ENCODE measurements at places on chromosomes 6 and 20.

DNA sequence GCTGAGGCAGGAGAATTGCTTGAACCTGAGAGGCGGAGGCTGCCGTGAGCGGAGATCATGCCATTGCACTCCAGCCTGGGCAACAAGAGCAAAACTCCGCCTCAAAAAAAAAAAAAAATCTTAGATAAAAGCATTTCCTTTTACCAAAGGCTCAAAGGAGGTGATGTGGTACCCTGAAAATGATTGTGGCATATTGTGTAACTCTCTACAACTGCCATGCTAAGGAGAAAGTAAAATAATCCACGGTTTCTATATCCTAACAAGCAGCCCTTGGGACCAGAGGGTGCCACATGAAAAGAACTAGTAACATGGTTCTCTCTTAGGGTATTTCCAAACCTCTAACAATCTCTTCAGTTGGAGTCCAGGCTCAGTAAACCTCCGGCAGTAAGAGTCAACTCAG is 38.8 kb upstream of the SLA2 start:
- DNase-seq, result no peak

DNA sequence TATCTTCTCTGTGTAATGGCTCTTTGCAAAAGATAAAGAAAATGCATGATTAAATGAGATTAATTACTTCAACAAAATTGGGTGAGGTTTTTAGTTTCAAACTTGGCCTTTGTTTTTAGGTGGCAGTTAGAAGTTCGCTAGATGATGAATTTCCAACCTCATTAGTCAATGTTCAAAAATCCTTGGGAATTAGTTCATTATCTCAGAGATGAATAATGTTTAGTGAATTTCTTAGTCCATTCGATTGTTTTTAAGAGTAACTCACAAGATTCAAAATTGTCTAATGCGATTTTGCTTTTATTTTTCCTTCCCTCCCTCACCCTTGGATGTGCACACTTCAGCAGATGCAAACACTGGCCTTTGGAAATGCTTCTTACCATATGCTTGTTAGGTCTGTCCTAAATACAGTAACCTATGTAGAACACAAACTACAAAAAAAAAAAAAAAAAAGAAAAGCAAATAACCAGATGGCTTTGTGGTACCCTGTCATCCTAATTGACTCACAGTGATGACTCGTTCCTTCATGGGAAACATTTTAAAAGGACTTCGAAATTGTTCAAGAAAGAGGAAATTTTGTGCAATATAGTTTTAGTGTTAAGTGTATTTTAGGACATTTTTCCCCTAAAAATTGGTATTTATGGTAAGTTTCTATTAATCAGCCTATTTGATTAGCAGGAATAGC is 66.7 kb downstream of the FAM229B start:
- DNase-seq, result no peak

GRCh38 chr6:125987026-125987617 is 782 bp downstream of the TRMT11 start:
- DNase-seq, result no peak

DNA sequence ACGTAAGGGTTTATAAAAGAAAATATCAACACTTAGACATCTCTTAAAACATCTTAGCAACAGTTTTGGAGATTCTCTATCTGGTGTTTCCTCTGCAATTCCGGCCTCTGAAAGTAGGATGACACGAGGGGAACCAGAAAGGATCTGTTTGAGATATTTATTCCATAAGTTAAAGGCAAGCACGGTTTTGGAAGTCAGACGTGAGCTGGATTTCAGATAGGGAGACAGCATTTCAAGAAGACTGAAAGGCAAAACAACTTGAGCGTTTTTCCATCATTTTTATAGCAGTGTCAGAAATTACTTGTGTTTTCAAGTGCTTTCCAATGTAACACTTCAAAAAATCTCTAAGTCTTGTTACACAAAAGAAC is 52.9 kb upstream of the BTN3A2 start:
- DNase-seq, result no peak

DNA sequence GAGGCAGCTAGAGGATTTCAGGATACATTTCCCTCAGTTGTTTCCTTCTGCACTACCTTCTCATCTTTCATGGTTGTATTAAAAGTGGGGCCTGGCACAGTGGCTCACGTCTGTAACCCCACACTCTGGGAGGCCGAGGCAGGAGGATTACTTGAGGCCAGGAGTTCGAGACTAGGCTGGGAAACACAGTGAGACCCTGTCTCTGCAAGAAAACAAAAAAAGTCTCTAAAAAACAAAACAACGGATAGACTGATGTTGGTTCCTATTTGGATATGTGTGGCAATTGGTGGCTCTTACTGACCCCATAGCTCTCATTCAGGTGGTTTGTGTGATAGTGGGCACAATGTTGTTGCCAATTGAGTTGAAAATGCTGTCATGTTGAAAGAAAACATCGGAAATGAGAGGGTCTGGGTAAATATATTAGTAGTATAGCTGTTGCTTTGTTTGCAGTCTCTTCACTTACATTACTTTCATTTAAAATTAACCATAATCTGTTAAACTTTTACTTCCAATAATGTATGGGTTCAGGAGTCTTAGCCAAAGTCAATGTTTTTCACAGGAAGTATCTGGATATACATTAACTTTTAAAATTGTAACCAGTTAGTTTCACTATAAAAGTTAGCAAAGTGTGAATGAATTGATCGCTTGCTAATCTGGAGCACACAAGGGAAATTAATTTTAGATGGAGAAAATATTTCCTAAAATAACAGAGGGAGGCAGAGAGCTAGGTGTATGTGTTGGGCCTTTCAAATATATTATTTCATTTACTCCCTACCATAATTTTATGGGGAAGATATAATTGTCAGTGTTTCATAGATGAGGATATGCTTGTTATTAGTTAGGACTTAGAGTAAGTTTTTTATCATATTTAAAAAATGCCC is 31.1 kb downstream of the UTRN start:
- no peak for DNase-seq

GRCh38 chr6:167548451-167548850 is 223.6 kb downstream of the TTLL2 start:
- DNase-seq, result no peak

DNA sequence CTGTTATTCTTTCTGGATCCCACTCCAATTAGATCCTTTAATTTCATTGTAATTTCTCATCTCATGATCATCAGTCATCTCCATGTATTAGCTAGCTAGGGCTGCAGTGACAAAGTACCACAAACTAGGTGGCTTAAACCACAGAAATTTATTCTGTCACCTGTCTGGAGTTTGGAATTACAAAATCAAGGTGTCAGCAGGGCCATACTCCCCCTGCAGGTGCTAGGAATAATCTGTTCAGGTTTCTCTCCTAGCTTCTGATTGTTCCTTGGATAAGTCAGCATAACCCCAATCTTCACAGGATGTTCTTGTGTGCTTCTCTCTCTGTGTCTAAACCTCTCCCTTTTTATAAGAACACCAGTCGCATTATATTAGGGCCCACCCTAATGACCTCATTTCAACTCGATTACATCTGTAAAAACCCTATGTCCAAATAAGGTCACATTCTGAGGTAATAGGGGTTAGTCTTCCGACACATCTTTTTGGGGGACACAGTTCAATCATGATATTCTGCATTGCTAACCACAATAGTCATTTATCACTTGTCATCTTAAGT is 40.5 kb downstream of the BEND6 start:
- no peak for DNase-seq

DNA sequence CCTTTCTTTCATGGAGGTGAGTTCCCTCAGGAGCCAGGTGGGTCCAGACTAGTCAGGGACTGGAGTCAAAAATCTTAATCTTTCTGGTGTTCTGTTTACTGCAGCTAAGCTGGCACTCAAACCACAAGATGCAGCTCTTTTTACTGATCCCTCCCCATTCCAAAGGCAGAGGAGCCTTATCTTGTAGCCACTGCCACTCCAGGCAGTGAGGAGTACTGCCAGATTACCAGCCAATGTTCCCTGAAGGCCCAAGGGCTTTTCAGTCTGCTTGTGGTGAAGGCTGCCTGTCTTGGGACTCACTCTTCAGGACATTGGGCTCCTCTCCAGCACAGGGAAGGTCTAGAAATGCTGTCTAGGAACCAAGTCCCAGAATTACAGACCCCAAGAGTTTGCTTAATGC is 490.4 kb upstream of the ADGRB3 start:
- DNase-seq, result no peak

DNA sequence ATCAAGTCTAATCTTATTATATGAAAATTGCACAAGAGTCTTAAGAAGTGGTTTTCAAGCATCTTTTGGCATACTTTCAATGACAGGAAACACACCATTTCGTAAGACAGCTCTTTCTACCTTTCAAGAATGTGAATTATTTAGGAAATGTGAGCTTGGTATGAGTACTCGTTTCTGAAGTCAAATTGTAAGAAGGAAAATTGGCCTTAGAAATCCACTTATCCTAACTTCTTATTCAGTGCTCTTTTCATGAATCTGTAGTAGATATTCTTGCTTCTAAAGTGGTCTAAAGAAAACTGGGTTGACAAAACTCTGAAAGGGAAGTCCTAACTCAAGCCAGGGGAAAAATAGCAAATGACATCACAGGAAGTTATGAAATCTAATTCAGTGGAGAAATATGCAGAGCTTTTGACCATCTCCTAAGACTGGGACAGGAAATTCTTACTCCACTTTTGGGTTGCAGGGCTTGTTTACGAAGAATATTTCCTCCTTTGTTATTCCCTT is 38.5 kb upstream of the OGFRL1 start:
- no peak for DNase-seq

DNA sequence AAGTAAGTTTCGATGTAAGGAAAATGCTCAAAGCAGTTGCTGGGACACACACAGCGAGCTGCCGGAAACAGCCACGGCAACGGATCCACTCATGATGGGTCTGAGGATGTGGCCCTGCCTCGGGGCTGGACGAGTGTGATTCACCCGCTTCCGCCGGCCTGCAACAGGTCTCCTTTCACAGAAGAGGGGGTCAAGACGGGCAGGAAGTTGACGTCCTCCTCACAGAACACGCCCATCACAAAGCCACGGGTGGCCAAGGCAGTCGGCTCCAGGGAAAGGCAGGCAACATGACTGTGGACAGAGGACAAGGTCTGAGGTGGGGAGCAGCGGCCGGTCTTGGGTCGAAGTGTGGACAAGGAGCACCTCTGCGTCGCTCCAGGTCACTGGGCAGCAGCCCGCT is 29.9 kb upstream of the SMOC2 start:
- no peak for DNase-seq

DNA sequence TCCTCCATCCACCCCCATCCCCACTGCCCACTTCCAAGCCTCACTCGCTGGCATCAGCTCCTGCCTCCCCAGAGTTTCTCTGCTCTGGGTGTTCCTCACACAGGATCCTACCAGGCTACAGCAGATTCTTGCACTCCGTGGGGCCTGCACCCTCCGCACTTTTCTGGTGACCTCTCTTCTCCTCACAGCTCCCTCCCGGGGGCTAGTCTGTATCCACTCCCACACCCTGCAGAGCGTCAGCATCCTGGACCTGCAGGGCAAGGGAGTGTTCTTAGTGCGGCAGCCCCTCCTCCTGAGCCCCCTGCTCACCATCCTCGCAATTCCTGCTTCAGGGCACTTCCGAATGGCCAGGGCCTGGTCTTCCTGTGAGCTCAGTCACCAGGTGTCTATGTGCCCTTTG is 224.2 kb downstream of the DLL1 start:
- DNase-seq, result no peak

- no peak for DNase-seq
These were observed 111.2 kb downstream of the KCNQ5 start for GRCh38 chr6:72733045-72733444.

DNA sequence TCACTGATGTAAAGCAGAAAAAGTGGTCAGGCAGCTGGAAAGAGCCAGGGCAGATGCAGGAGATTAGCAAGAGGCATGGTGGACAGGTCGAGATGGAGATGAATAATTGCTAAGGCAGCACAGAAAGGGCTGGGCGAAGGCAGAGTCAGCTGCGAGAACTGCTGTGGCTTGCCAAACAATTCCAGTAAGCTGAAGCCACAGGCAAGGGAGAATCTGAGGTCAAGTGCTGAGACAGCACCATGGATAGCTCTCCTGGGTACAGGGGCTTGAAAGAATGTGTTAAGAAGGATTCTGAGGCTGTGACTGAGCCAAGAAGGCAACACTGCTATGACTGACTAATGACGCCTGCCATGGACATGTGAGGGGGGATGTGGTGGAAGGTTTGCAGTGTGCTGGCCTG is 220.8 kb upstream of the FOXA2 start:
- no peak for DNase-seq

GRCh38 chr6:5081955-5082354 is 3.2 kb upstream of the PPP1R3G start:
- no peak for DNase-seq

DNA sequence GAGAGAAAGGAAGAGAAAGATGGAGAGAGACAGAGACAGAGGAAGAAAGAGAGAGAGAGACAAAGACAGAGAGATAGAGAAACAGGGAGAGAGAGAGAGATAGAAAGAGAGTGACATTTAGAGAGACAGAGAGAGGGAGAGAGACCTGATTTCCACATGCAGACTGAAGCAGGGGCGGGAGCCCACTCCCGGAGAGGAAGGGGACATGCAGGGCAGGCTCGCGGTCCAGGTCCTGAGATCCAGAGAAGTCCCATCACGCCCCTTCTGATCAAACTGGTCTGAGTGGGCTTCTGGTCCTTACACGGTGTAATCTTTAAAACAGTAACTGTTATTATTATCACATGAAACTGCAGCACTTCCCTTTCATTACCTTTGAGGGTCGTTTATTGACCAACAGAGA is 62.2 kb downstream of the PHACTR3 start:
- DNase-seq, result no peak

GRCh38 chr6:42375007-42375635 is 76.6 kb downstream of the TRERF1 start:
- no peak for DNase-seq

- DNase-seq, result no peak
These were observed 222.0 kb upstream of the SYNCRIP start for GRCh38 chr6:85864453-85865401.

- peak; percentile 56 for DNase-seq
These were observed 19.2 kb upstream of the FAM83C start for GRCh38 chr20:35311409-35311808.

DNA sequence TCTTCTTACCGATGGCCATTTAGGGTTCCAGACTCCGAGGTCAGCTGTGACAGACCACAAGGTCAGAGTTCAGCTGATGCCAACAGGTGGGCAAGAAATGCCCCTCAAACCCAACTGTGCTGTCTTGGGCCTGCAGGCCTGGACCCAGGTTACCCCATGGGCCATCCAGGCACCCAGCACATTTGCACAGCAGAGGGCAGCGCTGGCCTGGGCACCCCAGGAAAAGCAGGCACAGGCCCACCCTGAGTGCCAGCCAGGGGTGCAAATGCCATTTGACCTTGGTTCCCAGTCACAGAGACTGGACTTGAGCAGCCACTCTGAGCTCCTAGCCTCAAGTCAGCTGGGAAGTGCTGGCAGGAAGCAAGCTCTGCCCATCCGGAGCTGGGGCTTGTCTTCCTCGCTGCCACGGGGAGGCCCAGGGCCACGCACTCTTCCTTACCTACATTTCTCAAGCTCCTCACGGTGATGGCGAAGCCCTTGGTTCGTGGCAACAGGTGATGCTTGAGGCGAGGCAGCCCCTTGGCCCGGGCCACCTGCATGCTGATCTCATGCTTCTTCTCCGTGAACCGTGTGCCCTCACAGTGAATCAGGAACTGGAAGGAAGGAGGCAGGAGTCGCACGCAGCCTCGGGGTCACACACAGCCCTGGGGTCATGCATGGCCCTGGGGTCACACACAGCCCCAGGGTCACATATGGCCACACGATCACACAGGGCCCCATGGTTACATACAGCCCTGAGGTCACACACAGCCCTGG is 120.8 kb downstream of the AGPAT4 start:
- DNase-seq, result no peak

GRCh38 chr6:54878718-54879117 is 32.1 kb downstream of the FAM83B start:
- no peak for DNase-seq

GRCh38 chr6:26195924-26196845 is 109.0 kb downstream of the HFE start:
- DNase-seq, result no peak

GRCh38 chr6:12173181-12173580 is 117.0 kb upstream of the EDN1 start:
- DNase-seq, result no peak
